CD8-positive, alpha-beta memory T cell (primary cell): ENCODE measurements at places on chromosomes 1 and 21.

DNA sequence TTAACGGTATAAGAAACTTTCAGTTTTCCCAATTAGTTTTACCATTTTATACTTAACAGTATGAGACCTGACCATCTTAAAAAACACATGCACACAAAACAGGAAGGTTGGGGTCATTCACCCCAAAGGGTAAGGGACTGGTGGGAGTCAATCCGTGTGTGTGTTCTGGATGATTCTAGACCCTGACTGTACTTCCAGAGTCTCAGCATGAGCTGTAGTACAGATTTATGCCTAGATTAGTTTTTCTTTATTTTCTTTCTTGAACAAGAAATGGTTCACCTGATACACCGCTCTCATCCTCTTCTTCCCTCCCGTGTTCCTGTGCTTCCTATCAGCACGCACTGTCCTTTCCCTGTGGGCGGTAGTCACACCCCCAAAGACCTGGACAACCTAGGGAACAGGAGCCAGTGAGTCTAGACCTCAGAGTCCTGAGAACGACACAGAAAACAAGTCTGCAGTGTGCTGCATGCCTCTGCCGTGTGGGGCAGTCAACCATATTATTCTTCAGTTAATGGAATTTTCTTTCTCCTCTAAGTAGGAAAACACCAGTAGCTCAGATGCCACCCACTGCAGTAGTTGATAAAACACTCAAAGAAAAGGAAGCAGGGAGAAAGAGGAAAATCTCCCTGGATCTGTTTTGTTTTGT is 38.9 kb upstream of the MRPS6 start:
- DNase-seq: no peak
- H3K36me3 ChIP-seq: no peaks in the 10 kb centered on the region
- H3K4me1 ChIP-seq: no peaks in the 10 kb centered on the region
- no peak overlapping the region for H3K4me3 ChIP-seq

- H3K27ac ChIP-seq: no peak overlapping the region
- no peaks in the 10 kb centered on the region for H3K4me1 ChIP-seq
- DNase-seq: no peak
- peaks cover 3% of the 10 kb centered on the region for H3K27me3 ChIP-seq
- H3K4me3 ChIP-seq: no peak overlapping the region
- H3K36me3 ChIP-seq: no peaks in the 10 kb centered on the region
These were observed 80.4 kb upstream of the LRRC53 start for GRCh38 chr1:74592580-74593355.

DNA sequence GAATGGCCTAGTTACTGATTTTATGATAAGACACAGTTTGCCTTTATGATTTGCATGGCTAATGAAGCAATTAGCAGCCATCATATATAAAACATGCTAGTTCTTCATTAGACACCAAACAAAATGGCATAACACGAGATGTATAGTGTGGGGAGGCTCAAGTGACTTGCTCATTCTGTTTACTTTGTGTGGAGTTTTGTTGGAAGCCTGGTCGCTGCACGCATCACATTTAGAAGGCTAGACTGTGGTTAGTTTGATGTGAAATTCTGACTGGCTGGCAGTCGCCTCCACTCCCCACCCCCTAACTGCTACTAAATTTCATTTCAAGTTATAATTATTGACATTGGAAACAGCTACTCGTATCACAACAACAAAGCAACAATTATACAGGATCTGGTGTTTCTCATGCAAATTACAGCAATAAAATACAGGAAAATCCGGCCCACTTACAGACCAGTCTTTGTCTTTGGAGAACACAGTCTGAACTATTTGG is 356.1 kb downstream of the LMO4 start:
- H3K4me3 ChIP-seq: no peak overlapping the region
- DNase-seq: no peak
- no peak overlapping the region for H3K27ac ChIP-seq
- no peaks in the 10 kb centered on the region for H3K4me1 ChIP-seq

GRCh38 chr1:90731382-90732050 is 14.4 kb upstream of the BARHL2 start:
- no peaks in the 10 kb centered on the region for H3K36me3 ChIP-seq
- DNase-seq: no peak
- no peak overlapping the region for H3K4me3 ChIP-seq
- no peak overlapping the region for H3K27ac ChIP-seq
- peaks cover 54% of the 10 kb centered on the region for H3K27me3 ChIP-seq
